ENCODE measurements at places on chromosomes 3 and 15.

DNA sequence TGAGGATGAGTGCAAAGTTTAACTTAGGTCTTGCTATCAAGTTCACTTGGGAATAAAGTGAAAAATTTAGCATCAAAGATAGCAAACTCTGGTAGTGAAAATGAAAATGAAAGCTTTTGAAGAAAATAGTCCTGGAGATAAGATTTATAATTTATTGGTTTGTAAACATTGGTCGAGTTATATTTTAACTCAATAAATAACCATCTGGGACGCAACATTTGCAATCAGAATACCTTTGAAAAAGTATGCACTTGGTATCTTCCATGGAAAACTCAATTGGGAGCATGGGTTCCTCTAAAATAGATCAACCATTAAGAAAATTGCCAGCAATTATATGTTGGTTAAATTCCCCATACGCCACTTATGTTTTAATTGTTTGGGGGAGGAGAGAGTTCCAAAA, 209.5 kb downstream of the NAALADL2 start:
- DNase-seq: no peak

DNA sequence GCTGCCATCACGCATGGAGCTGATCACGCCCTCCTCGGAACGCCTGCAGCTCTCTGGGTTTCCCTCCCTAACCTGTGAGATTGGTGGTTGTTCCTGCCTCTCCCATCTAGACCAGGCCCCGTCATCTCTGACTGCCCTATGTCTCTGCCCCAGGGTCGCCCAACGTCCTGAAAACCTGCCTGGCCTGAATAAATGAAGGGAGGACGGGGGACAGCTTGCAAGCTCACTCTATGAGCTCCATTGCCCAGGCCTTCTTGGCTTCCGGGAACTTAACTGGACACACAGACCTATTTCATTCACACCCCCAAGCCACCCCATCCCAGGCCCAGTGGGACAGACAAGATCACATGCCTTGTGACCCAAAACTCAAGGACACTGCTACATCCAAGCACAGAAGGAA, 274.2 kb downstream of the XXYLT1 start:
- DNase-seq: no peak

GRCh38 chr3:195907934-195908693, at the start of gene TNK2:
TNK2 (minus strand) TSS chr3:195908551; CDS start chr3:195888588, 19,963 bp downstream.
- peak; percentile 26 for DNase-seq

DNA sequence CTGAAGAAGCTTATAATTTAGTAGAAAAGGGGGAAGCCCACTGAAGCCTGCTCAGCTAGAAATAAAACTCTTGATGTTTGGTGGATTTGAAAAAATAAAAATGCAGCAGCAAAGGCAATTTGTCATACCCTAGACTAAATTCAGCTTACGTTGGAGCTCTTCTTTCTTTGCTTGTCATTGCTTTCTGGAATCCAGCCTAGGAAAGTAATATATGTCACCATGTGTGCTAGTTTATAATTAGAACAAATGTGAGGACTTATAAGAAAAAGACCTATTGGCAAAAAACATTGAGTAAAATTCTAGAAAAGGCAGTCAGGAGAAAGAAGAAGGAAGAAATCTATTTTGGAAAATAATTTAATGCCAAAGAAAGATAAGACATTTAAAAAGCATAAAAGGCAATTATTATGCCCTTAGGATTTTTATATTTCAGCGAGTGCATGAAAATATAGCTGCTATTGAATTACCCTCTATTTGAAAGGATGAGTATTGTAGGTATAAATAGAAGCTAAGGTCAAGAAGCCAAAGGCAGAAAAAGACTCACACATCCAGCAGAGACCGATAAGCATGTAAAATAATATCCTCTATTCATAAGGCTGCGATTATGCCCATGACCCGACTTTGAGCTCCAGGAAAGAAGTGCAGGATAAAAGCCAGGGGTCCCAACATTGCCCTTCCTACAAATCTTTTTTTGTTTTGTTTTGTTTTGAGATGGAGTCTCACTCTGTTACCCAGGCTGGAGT, 10.6 kb upstream of the BTBD1 start:
- no peak for DNase-seq

GRCh38 chr3:141561426-141562034, 74.7 kb downstream of the RASA2 start:
- peak; percentile 24 for DNase-seq

DNA sequence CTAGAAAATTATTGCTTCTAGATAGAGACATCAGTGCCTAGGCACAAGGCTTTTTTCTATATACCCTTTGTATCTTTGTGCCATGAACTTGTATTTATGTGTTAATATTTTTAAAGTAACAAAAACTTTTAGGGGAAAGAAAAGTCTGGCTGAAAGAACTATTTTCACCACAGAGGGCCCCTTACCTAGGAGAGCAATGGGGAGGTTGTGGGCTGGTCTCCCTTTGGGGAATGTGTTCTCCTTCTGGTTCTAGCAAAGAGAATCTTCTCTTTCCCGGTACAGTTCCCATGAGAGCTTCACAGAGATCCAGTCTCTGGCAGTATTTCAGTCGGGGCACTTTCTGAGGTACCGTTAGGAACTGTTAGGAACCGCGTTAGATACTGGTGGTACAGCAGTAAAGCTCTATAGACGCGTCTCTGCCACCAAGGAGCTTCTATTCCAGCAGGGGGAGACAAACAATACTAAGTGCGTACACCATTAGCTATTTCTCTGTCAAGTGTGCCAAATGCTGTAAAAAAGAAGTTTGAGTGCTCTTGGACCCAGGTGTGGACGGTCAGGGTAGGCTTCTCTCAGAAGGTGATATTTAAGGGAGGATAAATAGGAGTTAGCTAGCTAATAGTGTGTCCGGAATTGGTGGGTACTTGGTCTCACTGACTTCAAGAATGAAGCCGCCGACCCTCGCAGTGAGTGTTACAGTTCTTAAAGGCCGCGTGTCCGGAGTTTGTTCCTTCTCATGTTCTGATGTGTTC, 4.6 kb upstream of the EPB42 start:
- peak; percentile 78 for DNase-seq

DNA sequence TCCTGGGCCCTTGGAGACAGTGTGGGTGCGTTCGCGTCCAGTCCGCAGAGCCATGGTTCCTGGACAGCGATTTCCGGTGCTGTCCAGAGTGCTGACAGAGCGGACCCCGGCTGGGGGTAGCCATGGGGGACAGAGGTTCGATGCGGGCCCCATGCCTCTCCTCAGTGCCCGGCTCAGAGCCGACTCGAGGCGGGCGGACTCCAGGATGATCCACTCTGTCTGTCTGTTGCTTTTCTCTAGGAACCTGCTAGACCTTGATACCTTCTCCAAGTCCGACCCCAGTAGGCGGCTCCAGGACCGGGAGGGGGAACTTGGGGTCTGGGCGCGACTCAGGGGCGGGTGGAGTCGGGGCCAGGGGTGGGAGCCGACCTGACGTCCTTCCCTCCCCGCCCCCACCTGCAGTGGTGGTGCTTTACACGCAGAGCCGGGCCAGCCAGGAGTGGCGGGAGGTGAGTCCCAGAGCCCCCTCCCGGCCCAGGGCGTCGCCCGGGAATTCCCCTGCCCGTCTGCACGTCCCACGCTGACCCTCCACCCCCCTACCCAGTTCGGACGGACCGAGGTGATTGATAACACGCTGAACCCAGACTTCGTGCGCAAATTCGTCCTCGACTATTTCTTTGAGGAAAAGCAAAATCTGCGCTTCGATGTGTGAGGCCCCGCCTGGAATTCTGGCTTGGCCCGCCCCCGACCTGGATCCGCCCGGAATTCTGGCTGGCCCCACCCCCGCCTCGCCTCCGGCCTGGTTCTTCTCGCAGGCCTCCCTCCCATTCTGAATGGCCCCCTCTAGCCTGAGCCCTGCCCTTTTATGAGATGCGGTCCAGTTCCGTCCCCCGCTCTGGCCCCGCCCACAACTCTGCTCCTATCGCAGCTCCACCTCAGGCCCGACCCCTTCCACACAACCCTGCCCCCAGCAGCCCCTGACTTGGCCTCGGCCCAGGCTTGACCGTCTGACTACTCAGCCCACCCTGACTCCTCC, 1.0 kb downstream of the CPNE9 start:
- peak; percentile 79 for DNase-seq

- no peak for DNase-seq
Measured at GRCh38 chr15:99010768-99011167, 3.2 kb upstream of the PGPEP1L start.

DNA sequence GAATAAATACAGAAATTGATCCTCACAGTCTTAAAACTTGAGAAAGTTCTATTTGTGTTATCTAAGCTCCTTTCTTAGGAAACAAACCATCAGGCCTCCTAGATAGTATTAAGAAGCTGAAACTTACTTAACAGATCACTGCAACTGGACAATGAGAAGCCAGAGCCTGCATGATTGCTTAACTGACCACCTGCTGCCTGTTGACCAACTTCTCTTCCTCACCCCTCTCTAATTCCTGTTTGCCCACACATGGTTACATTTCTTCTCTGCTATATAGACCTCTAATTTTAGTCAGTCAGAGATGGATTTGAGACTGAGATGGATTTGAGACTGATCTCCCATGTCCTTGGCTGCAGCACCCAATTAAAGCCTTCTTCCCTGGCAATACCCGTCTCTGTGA, 13.5 kb downstream of the CCPG1 start:
- no peak for DNase-seq

DNA sequence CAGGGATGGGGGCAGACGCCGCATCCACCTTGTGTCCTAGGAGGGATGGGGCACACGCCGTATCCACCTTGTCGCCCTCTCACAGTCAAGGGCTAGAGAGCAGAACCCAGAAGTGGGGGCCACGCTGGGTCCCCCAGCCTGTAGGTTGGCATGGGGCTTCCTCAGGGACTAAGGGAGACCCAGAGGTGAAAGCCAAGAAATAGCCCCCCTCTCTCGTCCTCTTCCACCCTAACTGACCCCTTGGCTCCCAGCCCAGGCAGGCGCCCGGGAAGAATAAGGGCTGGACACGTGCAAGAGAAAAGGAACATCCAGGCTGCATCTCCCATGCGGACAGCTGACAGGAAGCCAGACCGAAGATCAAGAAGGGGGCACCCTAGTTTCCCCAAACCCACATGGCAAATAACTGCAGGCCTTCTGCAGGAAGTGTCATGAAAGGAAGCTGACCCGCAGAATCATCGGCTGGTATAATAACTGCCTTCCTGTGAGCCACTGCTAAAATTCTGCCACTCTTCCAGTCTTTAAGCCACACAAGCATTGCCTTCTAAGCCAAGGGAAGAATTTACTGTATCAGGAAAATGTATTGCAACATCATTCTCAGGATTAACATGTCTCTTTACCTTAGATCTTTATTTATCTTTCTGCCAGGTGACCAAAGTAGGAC, 38.5 kb upstream of the TFRC start:
- no peak for DNase-seq

DNA sequence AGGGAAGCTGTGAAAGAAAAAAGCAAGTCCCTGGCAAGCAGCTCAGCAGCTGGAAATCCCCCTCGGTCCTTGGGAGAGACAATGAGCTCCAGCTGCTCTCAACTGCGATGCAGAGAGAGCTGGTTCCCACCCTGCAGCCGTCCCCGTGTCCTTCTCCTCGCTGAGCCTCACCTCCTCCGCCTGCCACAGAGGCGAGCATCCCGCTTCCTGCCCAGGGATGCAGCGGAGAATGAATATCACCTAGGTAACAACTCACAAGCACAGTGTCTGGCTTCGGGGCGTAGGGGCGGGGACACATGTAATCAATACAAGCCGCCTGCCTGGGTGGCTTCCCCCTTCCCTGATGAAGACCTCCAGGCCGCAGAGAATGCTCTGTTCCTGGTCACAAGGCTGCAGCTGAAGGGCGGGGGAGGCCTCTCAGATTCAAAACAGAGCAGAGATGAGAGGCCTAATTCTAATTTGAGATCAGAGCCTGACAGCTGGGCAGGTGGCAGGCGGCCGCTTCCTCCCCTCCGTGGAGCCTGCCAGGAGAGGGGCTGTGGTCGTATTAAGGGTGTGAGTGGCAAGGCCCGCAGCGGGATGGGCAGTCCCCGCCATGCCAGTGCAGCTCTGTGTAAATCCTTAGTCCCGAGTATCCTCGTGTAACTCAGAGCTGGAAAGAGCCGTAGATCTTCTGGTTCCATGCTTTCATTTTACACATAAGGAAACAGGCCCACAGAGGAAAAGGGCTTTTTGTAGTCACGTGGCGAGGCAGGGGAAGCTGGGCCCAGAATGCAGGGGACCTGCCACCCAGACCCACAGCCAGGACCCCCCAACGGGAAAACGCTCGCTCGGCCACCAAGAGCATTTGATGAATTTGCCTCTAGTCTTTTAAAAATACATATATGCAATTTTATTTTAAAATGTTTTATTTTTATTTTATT, 24.3 kb downstream of the ZDHHC19 start:
- DNase-seq: no peak

DNA sequence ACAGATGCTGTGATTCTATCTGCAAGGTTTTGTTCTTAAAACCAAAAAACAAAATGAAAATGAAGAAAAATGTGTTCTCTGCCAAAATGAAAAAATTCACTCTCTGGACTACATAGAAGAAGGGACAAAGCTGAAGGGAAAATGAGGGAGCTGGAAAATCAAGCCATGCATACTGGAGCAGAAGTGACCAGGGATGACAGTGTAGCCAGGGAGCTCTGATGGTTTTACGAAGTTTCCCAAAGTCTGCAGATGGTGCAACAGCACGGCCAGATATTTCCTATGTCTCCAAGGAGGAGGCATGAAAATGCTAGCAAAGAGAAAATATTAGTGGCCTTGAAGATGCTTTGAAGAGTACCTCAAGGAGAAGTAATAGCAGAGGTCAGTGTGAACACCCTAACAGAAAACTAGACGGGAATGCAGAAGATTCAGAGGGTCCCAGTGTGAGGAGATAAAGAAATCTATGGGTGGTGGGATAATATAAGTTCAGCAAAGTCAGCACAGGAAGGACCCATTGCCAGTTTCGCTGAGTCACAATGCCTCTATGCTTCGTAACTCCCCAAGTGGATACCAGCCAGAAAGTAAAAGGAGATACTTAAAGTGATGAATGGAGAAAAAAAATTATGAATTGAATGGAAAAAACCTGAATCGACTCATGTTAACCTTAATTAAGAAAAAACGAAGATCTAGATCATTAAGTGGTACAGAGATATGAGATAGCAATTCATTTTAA, 39.0 kb upstream of the POMGNT2 start:
- no peak for DNase-seq

GRCh38 chr3:152403632-152404066, 134.9 kb downstream of the MBNL1 start:
- no peak for DNase-seq

GRCh38 chr3:129532261-129532660, 3.8 kb downstream of the RHO start:
- no peak for DNase-seq

DNA sequence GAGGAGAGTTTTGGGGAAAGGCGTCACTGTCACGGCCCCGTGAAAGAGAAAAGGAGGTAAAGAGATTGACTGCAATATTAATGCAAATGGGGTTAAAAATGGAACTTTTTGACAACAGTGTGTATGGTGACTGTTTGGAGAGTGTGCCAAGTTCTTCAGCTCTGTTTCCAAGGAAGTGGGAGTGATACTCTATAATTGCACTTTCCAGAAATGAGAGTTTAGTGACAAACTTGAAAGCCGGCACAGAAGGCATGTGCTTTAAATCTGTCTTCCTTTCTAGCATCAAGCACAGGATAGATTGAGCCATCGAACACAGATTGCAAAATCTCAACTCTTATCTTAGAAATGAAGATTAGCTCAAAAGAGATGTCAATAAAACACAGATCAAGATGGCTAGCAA, 51.9 kb upstream of the SNRPA1 start:
- no peak for DNase-seq

GRCh38 chr15:39843565-39843964, 60.9 kb upstream of the FSIP1 start:
- no peak for DNase-seq

All from AG08396 (cell line).